ENCODE measurements at places on chromosomes 13 and 19.

GRCh38 chr19:3521104-3521445 is 15.0 kb downstream of the FZR1 start:
- no peak for DNase-seq

DNA sequence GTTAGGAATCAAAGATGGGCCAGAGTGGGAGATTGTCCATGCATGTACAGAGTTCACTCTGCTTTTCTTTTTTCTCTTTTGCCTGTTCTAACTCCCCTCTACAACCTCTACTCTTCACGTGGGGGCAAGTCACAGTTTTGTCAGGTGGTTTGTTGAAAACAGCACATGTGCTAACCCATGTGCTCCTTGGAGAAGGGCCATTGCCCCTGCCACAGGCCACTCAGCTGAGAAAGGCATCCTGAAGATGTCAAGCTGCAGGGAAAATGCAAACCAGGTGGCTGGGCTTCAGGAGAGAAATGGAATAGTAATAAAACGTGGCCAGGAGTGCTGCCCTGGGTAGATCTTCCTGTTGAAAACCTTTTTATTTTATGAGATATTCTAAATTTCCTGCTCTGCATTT is 35.3 kb upstream of the SLC10A2 start:
- no peak for DNase-seq

- DNase-seq = no peak
Measured at GRCh38 chr19:14830702-14831101, 4.3 kb downstream of the OR7A5 start.

GRCh38 chr13:113651511-113652403 is 6.2 kb downstream of the ATP4B start:
- DNase-seq = no peak

- no peak for DNase-seq
Measured at GRCh38 chr13:29832761-29833298, 17.6 kb downstream of the UBL3 start.

GRCh38 chr19:57830071-57830602 is at the start of gene ZNF587B:
Gene ZNF587B, plus strand, starts transcription at chr19:57830299. Its CDS starts 230 bp downstream, at chr19:57830529.
- no peak for DNase-seq

Measured in H54 (cell line).